ENCODE measurements at places on chromosomes 2 and 18.
A peak's percentile ranks its signal among the peaks of the same experiment; 100 is the strongest.

DNA sequence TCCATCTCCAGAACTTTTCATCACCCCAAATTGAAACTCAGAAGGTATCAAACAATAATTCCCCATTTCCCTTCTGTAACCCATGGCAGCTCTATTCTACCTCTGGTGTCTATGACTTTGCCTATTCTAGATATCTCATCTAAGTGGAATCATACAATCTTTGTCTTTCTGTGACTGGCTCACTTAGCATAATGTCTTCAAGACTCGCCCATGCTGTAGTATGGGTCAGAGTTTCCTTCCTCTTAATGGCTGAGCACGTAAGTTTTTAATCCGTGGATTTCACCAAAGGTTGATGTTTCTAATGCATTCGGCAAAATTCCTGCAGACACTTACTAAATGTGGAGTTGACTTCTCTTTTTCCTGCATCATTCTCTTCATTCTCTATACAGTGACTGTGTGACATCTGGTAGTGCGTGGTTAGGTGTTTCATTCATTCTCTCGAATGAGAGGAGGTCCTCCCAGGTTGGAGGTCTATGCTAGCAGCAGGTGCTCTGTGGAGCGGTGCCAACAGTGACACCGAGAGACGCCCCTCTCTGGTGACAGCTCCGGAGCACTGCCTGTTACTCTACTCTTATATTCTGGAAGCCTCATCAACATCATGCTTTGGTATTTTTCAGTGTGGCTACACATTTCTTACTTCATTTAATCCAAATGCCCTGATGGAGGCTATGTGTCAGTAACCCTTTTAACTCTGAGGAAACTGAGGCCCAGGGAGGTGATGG lies 50.1 kb downstream of the ATOH8 start:
- no peak for DNase-seq

GRCh38 chr2:211845338-211846035 lies 693.1 kb downstream of the ERBB4 start:
- no peak for DNase-seq

GRCh38 chr2:83478037-83478436 lies 981.0 kb downstream of the SUCLG1 start:
- no peak for DNase-seq

DNA sequence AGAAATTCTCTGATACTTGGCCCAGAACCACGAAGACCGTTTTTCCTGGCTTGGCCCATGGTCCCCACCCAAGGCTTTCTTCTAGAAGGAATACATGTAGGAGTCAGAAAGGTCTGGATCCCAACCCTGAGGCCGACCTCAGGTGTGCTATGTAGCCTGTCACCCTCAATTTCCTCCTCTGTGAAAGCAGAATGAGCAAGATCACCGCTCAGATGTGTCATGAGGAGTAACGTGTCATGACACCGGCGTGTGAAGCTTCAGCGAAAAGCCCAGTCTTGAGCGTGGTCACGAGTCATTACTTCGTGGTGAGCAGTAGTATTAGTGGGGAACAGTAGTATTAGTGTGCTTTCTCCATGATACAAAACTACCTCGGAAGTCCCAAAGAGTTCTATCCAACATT lies 103.4 kb downstream of the ALPK2 start:
- DNase-seq = no peak

DNA sequence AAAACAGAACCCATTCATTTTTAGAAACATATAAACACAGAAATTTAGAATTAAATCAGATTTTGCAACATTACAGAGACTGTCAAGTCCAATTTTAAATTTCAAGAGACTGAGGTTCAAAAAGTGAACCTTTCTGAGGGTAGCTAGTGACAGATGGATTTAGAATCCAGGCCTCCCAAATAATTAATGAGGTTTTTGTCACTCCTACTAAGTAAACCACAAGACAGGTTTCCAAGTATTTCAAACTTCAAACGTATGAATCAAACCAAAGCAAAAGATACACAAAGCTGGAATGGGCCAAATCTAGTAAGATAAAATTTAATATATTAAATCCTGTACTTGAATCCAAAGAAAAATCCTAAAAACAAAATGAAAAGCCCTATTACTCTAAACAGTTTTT lies 25.3 kb downstream of the PPP4R3B start:
- DNase-seq = no peak

- DNase-seq = no peak
Measured at GRCh38 chr18:49591271-49591670, 29.4 kb downstream of the LIPG start.

- no peak for DNase-seq
Measured at GRCh38 chr2:235026649-235027557, 75.1 kb downstream of the SH3BP4 start.

- no peak for DNase-seq
Measured at GRCh38 chr2:110657724-110658305, 20.0 kb downstream of the BUB1 start.

- DNase-seq = no peak
Measured at GRCh38 chr2:50018921-50019320, 864.6 kb upstream of the FSHR start.

DNA sequence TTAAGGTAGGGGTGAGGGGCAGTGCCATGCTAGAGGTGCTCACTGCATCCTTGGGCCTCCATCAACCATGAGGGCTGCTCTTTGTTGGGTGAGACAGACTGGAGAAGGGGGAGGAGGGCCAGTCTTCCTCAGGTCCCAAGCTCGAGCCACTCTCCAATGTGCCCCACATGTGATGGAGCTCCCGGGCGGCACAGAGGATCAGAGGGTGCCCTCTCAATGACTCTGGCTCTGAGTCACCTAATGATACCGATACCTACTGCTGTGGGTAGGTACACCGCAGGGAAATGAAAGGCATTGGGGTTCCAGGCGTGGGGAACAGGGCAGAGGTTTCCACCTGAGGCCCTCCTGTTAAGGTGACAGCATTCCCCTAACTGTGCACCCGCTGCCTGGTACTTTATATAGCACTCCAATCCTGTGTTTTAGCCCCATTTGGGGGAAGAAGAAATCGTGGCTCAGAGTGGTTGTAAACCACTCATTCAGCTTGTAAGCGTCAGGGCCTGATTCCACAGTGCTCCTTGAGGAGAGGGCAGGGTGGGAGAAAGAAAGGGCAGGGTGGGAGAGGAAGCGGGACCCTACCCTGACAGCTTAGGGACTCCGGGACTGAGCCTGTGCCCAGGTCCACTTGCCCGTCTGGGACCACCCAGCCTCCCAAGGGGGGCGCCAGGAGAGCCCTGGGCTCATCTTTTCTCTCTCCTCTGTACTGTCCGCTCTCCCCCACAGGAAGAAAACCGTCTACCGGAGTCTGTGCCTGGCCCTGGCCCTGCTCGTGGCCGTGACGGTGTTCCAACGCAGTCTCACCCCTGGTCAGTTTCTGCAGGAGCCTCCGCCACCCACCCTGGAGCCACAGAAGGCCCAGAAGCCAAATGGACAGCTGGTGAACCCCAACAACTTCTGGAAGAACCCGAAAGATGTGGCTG lies 1.8 kb downstream of the B3GNT7 start:
- no peak for DNase-seq

GRCh38 chr2:216202626-216203250 lies 93.6 kb downstream of the XRCC5 start:
- no peak for DNase-seq

DNA sequence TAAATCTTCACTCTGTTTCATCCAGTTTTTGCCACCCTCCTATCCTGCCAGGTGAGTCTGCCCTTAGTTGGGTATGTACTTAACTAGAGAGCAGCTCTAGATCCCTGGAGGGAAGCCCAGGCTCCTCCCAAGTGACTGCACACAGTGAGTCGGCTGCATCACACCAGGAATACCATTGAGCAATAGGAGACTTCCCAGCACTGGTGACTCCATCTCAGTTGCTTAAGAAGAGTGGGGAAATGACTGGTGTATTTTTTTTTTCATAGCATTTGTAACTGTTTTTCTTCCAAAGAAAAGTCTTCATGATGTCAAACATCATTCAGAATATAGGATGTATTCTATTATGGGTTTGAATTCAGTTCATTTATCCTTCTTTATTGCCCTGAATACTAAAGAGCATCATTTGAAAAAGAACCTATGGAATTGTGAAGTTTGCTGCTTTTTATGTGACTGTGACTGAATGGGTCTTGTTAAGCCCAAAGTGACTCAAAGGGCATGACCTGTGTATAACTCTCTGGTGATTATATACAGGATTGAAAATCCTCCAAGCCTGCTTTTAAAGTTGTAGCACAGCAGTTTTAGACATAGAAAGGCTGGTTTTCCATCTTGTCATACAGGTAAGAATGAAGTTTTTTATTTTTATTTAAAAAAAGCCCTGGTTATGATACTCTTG lies 84.3 kb downstream of the MAP3K20 start:
- DNase-seq = no peak

GRCh38 chr2:151241224-151241623 lies 20.4 kb downstream of the RBM43 start:
- no peak for DNase-seq

DNA sequence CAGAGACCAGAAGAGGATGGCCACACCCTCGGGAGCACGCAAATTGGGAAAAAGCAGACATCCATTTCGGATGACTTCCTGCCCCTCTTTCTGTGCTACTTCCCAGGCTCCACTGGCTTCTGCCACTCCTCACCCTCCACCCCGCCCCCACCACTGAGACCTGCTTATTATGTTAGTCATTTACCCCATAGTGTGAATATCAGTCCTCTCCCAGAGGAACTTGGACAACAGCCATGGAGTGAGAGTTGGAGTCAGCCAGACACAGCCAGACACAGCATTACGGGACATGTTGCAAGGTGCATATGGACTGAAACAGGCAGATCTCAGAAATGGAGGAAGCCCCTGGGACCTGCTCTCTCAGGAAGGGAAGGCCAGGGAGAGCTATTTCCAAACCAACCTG lies 51.8 kb downstream of the CTIF start:
- DNase-seq = no peak

DNA sequence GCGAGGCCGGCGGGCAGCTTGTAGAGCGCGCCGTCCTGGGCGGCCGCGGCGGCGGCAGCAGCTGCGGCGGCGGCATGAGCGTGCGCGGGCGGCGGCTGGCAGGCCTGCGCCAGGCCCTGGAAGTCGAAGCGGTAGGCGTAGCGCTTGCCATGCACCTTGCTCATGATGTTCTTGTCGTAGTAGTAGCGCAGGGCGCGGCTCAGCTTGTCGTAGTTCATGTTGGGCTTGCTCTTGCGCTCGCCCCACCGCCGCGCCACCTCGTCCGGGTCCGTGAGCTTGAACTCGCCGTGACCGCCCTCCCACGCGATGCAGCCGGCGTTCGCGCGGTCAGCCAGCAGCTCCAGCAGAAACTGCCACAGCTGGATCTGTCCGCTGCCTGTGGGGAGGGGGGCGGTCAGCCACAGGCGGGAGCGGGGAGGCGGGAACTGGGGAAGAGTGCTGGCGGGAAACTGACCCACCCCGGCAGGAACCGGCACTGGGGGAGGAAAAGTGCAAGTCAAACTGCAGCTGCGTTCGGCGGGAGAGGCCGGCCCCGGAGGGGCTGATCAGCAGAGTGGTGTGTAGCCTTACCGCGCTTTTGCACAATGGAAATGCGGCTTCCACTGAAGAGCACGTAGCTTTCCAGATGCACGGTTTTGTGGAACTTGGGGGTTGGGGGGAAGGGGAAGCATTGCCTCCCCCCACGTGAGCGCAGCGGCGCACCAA lies 3.0 kb downstream of the FEV start:
- peak; percentile 18 for DNase-seq

GRCh38 chr2:239402666-239403065 lies 1.8 kb upstream of the HDAC4 start:
- no peak for DNase-seq

- no peak for DNase-seq
Measured at GRCh38 chr2:28172114-28172898, 220.4 kb upstream of the FOSL2 start.

GRCh38 chr2:78561876-78562275 lies 463.6 kb upstream of the REG3G start:
- DNase-seq = no peak

GRCh38 chr18:26708806-26709716 lies 156.4 kb downstream of the AQP4 start:
- DNase-seq = no peak

- no peak for DNase-seq
Measured at GRCh38 chr2:121387591-121388325, 102.8 kb upstream of the TFCP2L1 start.

DNA sequence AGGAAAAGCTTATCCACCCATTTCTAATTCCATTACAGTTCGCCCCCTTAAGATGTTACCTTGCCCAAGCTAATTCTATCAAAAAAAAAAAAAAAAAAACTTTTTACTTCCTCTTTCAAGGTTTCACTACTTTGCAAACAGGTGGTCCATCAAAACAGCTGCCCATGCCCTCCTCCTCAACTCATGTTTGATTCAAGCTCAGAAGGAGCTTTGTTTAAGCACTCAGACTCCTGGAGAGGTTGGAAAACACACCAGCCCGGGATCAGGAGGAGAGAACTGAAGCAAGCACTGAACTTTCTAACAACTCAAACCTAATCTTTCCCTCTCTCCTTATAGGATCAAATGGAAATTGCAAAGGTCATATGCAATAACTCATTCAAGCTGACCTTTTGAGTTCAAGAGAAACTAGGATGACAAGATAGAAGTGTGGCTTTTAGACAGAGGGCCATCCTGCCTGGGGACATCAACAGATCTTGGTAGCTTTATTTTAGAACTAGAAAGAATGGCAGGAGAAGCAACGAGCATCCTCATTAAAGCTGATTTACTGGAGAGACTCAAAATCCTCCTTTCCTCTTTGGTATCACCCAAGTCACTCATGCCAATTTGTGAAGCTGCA lies 28.3 kb upstream of the FZD7 start:
- DNase-seq = no peak

DNA sequence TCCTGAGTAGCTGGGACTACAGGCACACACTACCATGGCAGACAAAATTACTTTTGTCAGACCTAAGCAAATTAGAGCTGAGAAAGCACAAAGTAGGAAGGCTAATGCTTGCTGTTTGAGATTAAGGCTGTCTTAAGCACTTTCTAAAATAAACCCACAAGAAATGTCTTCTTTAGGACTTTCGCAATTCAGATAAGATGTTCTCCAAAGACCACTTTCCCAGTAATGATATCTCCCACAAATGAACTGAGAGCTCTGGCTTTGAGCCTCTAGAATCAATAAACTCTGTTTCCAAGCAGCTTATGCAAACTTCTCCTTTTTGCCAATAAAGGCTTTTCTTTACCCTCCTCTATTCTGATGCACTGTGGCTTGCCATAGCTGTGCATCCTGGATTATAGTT lies 32.0 kb upstream of the GALNT1 start:
- DNase-seq = no peak

GRCh38 chr2:136225950-136226835 lies 108.2 kb upstream of the CXCR4 start:
- peak; percentile 33 for DNase-seq
